T-cell (primary cell): ENCODE measurements at places on chromosomes 6 and 20.

DNA sequence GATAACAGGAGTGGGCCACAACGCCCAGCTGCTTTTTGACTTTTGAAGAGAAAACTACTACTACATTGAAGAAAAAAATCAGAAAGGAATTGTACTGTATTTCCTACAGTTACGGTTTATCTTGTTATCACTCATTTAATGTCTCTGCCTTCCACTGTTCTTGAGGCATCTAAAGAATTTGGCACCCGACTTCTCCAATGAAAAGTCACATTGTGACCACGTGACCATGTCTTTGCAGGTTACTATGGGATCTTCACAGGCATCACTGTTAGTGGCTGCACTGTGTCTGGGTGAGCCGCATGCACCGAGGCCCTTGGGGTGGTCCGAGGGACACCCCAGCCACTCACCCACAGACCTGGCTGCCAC lies 26.8 kb downstream of the RRBP1 start:
- no peak for DNase-seq
- H3K4me3 ChIP-seq, result no peak overlapping the region
- H3K27me3 ChIP-seq, result no peaks in the 10 kb centered on the region
- no peak overlapping the region for H3K27ac ChIP-seq
- H3K36me3 ChIP-seq, result no peaks in the 10 kb centered on the region
- no peaks in the 10 kb centered on the region for H3K4me1 ChIP-seq

GRCh38 chr20:56440346-56441007 lies 27.9 kb upstream of the RTF2 start:
- peaks cover 19% of the 10 kb centered on the region for H3K4me1 ChIP-seq
- H3K27ac ChIP-seq, result peak overlapping the region; percentile 65
- H3K36me3 ChIP-seq, result peaks cover under 1% of the 10 kb centered on the region
- peak; percentile 63 for DNase-seq

- H3K27ac ChIP-seq, result no peak overlapping the region
- no peak for DNase-seq
- H3K4me3 ChIP-seq, result peak overlapping the region; percentile 32
- H3K27me3 ChIP-seq, result peaks cover 2% of the 10 kb centered on the region
- H3K36me3 ChIP-seq, result no peaks in the 10 kb centered on the region
Measured at GRCh38 chr6:3750317-3751076, 1.0 kb downstream of the PXDC1 start.

DNA sequence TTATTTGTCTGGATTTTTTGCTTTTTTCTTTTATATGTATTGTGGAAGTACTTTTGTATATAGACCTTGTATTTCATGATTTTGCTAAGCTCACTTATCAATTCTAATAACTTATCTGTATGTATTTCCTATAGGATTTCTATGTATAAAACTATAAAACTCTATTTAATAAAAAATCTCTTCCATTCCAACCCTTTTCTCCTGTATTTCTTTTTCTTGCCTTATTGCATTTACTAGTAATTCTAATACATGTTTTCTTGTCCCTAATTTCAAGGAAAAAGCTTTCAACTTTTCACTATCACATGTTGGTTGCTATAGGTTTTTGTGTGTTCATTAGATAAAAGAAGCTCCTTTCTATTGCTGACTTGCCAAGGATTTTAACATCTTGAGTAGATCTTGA lies 125.3 kb downstream of the MBOAT1 start:
- no peaks in the 10 kb centered on the region for H3K36me3 ChIP-seq
- no peak overlapping the region for H3K4me3 ChIP-seq
- H3K27me3 ChIP-seq, result no peaks in the 10 kb centered on the region
- H3K4me1 ChIP-seq, result no peaks in the 10 kb centered on the region
- DNase-seq, result no peak

DNA sequence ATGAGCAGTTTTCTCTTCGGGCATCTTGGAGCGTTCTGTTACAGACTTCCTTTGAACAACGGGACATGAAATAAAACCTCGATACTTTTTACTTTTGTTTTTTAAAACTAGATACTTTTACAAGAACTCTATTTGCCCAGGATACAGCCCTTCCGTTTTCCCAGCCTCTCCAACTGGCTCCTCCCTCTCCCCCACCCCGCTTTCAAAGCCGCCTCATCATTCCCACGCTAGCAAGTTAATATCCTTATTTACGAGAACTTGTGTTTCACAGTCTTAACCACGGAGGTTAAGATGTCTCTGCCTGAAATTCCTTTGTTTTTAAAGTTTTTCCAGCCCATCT lies 241 bp upstream of the CFAP206 start:
- H3K4me1 ChIP-seq, result peaks cover 6% of the 10 kb centered on the region
- H3K36me3 ChIP-seq, result no peaks in the 10 kb centered on the region
- H3K27me3 ChIP-seq, result peaks cover 4% of the 10 kb centered on the region
- peak overlapping the region; percentile 92 for H3K4me3 ChIP-seq
- H3K27ac ChIP-seq, result no peak overlapping the region

DNA sequence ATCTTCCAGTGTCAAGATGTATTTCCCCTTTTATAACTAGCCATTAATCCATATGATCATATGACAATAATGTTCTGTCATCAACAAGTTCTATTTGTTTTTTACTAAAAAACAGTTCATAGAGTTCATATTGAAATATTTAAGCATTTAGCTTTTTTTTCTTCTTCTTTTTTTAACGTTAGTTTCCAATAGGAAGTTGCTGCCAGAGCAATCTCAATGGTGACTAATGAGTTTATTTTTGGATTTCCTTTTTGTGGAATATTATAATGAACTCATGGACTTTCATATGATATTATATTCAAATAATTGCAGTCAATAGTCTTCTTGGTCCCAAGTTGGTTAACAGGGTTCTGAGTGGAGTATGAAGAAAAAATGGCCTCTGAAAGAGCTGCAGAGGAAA lies 343.3 kb downstream of the BCKDHB start:
- DNase-seq, result no peak
- no peak overlapping the region for H3K4me3 ChIP-seq
- H3K4me1 ChIP-seq, result no peaks in the 10 kb centered on the region
- H3K36me3 ChIP-seq, result no peaks in the 10 kb centered on the region
- no peak overlapping the region for H3K27ac ChIP-seq

DNA sequence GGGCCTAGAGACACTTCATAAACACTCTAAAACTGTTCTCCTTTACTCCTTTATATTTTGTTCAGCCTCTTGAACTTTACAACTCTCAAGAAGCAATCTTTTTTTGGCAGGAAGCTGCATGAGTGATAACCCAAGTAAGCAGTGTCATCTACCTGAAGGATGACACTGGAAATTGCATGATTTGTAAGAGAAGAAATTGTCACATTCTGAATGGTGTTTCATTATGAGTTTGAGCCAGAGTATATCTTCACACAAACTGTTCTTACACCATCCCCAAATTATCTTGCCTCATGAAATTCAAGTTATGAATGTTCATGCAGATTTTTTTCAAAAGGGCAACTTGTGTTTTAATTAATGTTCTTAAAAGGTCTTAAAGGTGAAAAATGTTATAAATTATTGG lies 799.3 kb downstream of the TBC1D32 start:
- no peak overlapping the region for H3K4me3 ChIP-seq
- no peak for DNase-seq
- no peaks in the 10 kb centered on the region for H3K36me3 ChIP-seq
- no peaks in the 10 kb centered on the region for H3K27me3 ChIP-seq

DNA sequence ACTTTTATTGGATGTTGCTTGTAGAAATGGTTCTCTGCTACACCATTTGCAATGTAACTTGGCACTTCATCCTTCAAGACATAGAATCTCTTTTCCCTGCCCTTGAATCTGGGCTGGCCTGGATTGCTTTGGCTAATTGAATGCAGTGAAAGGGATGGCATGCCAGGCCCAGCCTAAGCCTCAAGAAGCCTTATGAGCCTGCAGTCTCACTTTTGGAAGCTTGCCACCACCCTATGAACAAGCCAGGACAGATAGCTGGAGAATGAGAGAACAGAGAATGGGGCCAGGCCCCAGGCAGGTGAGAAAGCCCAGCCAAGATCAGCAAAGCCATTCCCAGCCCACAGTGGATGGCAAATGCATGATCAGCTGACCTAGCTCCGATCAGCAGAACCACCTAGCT lies 350.7 kb upstream of the RNF24 start:
- no peak overlapping the region for H3K4me3 ChIP-seq
- no peak for DNase-seq
- peaks cover 8% of the 10 kb centered on the region for H3K4me1 ChIP-seq
- no peak overlapping the region for H3K27ac ChIP-seq

GRCh38 chr6:90403489-90404381 lies 107.1 kb upstream of the BACH2 start:
- peaks cover 54% of the 10 kb centered on the region for H3K4me1 ChIP-seq
- no peak overlapping the region for H3K4me3 ChIP-seq
- H3K36me3 ChIP-seq, result no peaks in the 10 kb centered on the region
- H3K27me3 ChIP-seq, result no peaks in the 10 kb centered on the region

GRCh38 chr6:104958178-104959025 lies 1.5 kb downstream of the LIN28B start:
- H3K27ac ChIP-seq, result no peak overlapping the region
- peaks cover 23% of the 10 kb centered on the region for H3K27me3 ChIP-seq
- H3K36me3 ChIP-seq, result no peaks in the 10 kb centered on the region
- no peak for DNase-seq
- no peaks in the 10 kb centered on the region for H3K4me1 ChIP-seq

- H3K27me3 ChIP-seq, result no peaks in the 10 kb centered on the region
- no peak overlapping the region for H3K4me3 ChIP-seq
- no peaks in the 10 kb centered on the region for H3K36me3 ChIP-seq
- H3K27ac ChIP-seq, result peak overlapping the region; percentile 44
Measured at GRCh38 chr6:144219056-144219685, 66.0 kb upstream of the UTRN start.

DNA sequence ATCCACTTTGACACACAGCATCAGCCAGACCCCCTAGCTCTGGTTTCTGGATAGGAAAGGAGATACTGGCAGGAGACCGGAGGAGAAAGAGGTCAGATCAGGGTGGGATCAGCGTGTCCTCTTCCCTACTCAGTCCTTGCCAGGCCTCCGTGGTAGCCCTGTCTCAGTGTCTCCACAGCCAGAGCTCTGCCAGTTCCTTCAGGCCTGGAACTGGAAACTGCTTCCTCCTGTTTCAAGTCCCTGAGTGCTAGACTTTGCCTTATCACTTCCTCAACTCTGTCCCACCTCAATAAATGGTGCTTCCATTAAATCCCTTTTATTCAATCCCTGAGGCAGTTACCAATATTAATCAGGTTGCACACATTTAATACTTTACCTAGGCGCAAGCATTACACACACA lies 96.8 kb upstream of the LY86 start:
- H3K4me1 ChIP-seq, result peaks cover 10% of the 10 kb centered on the region
- H3K4me3 ChIP-seq, result no peak overlapping the region
- H3K27ac ChIP-seq, result no peak overlapping the region

DNA sequence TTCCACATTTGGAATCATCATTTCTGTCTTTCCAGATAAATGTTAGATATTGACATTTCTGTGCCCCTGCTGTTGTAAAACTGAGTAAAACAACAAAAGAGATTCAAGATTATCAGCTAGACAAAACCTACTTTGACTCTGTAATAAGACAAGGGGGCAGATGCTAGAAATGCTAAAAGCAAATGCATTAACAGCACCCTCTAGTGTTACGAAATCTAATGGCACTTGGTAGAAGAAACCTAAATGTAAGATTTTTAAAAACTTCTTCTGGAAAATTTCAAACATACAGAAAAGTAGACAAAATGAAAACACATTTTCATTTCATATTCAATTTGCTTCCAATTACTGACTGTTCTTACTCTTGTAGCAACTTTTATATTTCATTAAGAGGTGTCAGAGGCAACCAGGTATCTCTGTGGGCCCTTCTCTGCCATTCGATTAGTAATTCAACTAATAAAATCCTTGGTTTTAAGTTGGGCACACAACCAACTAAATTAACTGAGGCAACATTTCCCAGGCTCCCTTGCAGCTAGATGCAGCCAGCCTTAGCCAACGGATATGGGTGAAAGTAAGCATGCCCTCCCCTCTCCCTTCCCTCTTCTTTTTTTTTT lies 45.0 kb downstream of the SLC23A2 start:
- peaks cover 4% of the 10 kb centered on the region for H3K4me1 ChIP-seq
- no peak overlapping the region for H3K27ac ChIP-seq
- H3K36me3 ChIP-seq, result no peaks in the 10 kb centered on the region
- no peak overlapping the region for H3K4me3 ChIP-seq

- no peak for DNase-seq
- H3K4me3 ChIP-seq, result no peak overlapping the region
- H3K27me3 ChIP-seq, result no peaks in the 10 kb centered on the region
- no peaks in the 10 kb centered on the region for H3K36me3 ChIP-seq
Measured at GRCh38 chr20:63484236-63484635, 11.8 kb upstream of the KCNQ2 start.

DNA sequence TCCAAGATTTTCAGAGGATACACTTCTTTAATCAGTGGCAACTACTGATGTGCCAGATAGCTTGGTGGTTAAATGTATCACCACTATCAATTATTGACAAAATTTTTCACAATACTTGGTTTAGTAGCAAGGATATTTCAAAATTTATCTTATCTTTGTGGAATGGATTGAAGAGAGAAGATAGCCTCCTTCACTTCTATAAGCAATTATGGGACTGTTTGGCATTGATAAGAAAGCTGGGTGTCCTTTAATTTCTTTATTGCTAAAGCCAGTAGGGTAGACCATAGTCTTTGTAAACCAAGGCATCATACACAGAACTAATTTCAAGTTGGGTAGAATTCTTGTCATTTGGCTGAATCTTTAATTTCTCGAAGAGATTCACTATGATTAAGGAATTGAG lies 4.9 kb upstream of the RNF182 start:
- H3K4me3 ChIP-seq, result no peak overlapping the region
- peaks cover 16% of the 10 kb centered on the region for H3K27me3 ChIP-seq
- H3K4me1 ChIP-seq, result no peaks in the 10 kb centered on the region
- no peaks in the 10 kb centered on the region for H3K36me3 ChIP-seq
- H3K27ac ChIP-seq, result no peak overlapping the region
- DNase-seq, result no peak

- H3K4me1 ChIP-seq, result no peaks in the 10 kb centered on the region
- DNase-seq, result no peak
- H3K27me3 ChIP-seq, result peaks cover 5% of the 10 kb centered on the region
- H3K36me3 ChIP-seq, result no peaks in the 10 kb centered on the region
- H3K4me3 ChIP-seq, result no peak overlapping the region
- H3K27ac ChIP-seq, result no peak overlapping the region
Measured at GRCh38 chr6:17565399-17565798, 34.7 kb upstream of the FAM8A1 start.

GRCh38 chr20:5480824-5481600 lies 164.3 kb upstream of the PROKR2 start:
- no peak overlapping the region for H3K4me3 ChIP-seq
- no peak overlapping the region for H3K27ac ChIP-seq
- H3K36me3 ChIP-seq, result no peaks in the 10 kb centered on the region
- peaks cover 7% of the 10 kb centered on the region for H3K4me1 ChIP-seq
- peaks cover 23% of the 10 kb centered on the region for H3K27me3 ChIP-seq
- DNase-seq, result no peak

GRCh38 chr6:32949113-32949512 lies 3.8 kb downstream of the HLA-DMA start:
- H3K4me3 ChIP-seq, result no peak overlapping the region
- no peaks in the 10 kb centered on the region for H3K27me3 ChIP-seq
- H3K36me3 ChIP-seq, result no peaks in the 10 kb centered on the region
- DNase-seq, result no peak
- peaks cover 16% of the 10 kb centered on the region for H3K4me1 ChIP-seq
- no peak overlapping the region for H3K27ac ChIP-seq

DNA sequence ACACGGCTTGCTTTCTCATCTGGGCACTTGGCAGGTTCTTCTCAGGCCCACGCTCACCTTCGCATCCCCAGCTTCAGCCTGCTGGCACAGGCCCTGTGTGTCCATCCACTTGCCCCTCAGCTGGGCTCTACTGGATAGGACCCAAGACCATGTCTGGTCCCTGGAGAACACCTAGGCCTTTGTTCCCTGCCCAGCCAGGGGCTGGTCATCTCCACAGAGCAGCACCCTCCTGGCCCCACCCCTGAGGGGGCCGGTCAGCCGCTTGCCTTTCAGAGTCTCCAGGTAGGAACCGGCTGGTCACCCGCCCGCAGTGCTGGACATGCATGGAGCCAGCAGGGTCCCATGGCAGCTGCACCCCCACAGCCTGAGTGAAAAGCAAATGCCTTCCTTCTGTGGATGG lies 191.2 kb downstream of the SYNDIG1 start:
- no peaks in the 10 kb centered on the region for H3K4me1 ChIP-seq
- no peak overlapping the region for H3K27ac ChIP-seq
- DNase-seq, result no peak
- no peak overlapping the region for H3K4me3 ChIP-seq
